Activated CD4-positive, alpha-beta T cell treated with anti-CD3 and anti-CD28 coated beads, Interleukin-10, Interleukin-2, amounts not matched to agents 100 ng/mL and 50 ng/mL, durations not matched to agents 16 hours and 8 hours (primary cell): ENCODE measurements at places on chromosomes 11 and 22.

GRCh38 chr11:89477175-89477574, 14.0 kb downstream of the NOX4 start:
- DNase-seq: no peak

GRCh38 chr11:45606514-45607281, 58.7 kb downstream of the CHST1 start:
- no peak for DNase-seq

DNA sequence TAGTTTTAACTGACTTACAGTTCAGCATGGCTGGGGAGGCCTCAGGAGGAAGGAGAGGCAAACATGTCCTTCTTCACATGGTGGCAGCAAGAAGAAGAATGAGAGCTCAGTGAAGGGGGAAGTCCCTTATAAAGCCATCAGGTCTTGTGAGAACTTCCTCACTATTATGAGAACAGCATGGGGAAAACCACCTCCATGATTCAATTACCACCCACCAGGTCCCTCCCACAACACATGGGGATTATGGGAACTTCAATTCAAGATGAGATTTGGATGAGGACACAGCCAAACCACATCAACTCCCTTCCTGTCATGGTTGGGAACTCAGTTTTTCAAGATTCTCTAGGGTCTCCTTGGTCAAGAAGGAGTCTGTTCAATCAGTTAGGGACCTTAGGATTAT, 432.9 kb upstream of the CNTN5 start:
- DNase-seq: no peak

DNA sequence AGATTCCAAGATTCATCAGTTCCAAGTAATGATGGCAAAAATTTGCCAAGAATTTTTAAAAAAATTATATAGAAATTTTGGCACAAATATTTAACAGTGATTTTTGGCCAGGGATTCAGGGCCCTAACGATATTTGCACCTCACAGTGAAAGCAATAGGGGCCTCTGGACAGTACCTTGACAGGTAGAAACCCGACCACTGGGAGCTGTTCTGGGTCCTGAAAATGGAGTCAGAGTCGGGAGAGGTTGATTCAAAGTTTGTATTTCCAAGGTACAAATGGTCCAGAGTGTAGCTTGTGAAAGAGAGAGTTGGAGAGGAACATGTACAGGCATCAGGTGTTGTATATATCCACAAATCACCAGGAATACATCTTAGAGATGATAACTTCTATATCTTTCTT, 41.6 kb downstream of the MRGPRX2 start:
- DNase-seq: no peak
